ENCODE measurements at places on chromosomes 6 and 20.

- H3K4me3 ChIP-seq = no peak overlapping the region
- H3K36me3 ChIP-seq = no peaks in the 10 kb centered on the region
- H3K4me1 ChIP-seq = no peaks in the 10 kb centered on the region
- H3K27ac ChIP-seq = no peak overlapping the region
- H3K27me3 ChIP-seq = no peaks in the 10 kb centered on the region
These were observed 91.4 kb upstream of the RNF217 start for GRCh38 chr6:124870611-124871459.

DNA sequence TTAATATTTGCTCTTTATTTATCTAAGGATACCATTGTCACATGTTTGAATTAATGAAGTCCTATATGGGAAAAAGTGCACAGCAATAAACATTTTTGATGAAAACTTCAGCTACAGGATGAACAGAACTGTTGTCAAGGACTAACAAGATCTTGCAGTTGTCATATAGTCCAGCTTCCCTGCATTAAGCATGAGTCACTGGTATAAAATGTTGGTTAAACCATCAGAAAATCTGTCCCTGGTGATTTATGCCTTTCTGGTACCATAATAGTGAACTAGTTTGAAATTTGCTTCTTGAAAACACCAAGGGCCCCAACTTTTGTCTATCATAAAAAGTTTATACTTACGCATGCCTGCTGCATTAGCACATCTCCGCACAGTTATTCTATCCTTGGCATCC, 60.4 kb upstream of the RSPO3 start:
- no peak overlapping the region for H3K4me3 ChIP-seq
- DNase-seq = no peak
- H3K4me1 ChIP-seq = no peaks in the 10 kb centered on the region
- no peak overlapping the region for H3K27ac ChIP-seq

DNA sequence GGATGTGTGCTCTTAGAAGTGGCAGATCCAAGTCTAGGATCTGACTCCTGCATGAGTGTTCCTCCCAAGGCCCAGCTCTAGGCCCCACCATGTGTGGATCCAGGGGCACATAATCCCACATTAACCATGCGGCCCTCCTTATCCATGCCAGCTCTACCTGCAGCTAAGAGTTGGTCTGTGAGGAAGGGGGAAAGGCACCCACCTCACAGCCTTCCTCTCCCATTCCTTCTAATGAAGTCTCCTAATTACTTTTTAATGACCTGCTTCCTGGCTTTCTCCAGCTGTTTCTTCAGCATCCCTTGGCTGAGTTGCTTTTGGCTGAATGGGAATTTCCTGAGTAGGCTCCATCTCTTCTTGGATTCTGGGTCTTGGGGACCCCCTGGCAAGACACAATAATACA, 52.2 kb downstream of the NPEPL1 start:
- H3K27ac ChIP-seq = no peak overlapping the region
- H3K4me1 ChIP-seq = no peaks in the 10 kb centered on the region
- H3K36me3 ChIP-seq = no peaks in the 10 kb centered on the region
- H3K27me3 ChIP-seq = peaks cover 47% of the 10 kb centered on the region
- no peak overlapping the region for H3K4me3 ChIP-seq
- no peak for DNase-seq

GRCh38 chr6:118589186-118589585, 41.1 kb downstream of the PLN start:
- no peak overlapping the region for H3K4me3 ChIP-seq
- no peaks in the 10 kb centered on the region for H3K27me3 ChIP-seq
- peaks cover 23% of the 10 kb centered on the region for H3K4me1 ChIP-seq
- H3K27ac ChIP-seq = no peak overlapping the region

GRCh38 chr6:41332241-41332640, 3.2 kb upstream of the NCR2 start:
- no peak overlapping the region for H3K4me3 ChIP-seq
- no peaks in the 10 kb centered on the region for H3K36me3 ChIP-seq
- H3K4me1 ChIP-seq = no peaks in the 10 kb centered on the region
- no peak overlapping the region for H3K27ac ChIP-seq
- peaks cover 41% of the 10 kb centered on the region for H3K27me3 ChIP-seq

DNA sequence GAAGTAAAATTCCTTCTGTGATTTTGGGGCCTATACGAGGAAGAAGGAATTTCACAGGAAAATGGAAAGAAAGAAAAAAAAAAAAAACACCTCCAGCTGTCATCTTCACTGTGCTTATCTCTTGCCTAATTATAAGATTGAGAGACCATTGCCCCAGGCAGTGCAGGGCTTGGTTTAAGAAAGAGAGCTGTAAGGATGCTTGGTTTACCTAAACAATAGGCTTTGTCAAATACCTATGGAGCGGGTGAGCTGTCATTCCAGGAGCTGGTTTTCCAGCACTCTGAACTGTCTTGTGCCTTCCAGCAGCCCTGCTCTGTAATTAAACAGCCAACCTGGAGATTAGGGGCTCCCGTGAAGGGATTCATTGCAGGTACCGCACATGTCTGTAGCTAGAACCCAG, 137.8 kb downstream of the EDN3 start:
- peak; percentile 13 for DNase-seq
- no peak overlapping the region for H3K27ac ChIP-seq
- H3K27me3 ChIP-seq = no peaks in the 10 kb centered on the region
- no peak overlapping the region for H3K4me3 ChIP-seq

GRCh38 chr6:13256266-13257001, 71.9 kb downstream of the TBC1D7 start:
- DNase-seq = no peak
- H3K27me3 ChIP-seq = no peaks in the 10 kb centered on the region
- H3K27ac ChIP-seq = no peak overlapping the region
- H3K4me3 ChIP-seq = no peak overlapping the region

GRCh38 chr20:51060301-51060700, 37.4 kb upstream of the KCNG1 start:
- no peak for DNase-seq
- no peaks in the 10 kb centered on the region for H3K27me3 ChIP-seq
- H3K27ac ChIP-seq = no peak overlapping the region
- H3K4me3 ChIP-seq = no peak overlapping the region
- H3K4me1 ChIP-seq = no peaks in the 10 kb centered on the region
- H3K36me3 ChIP-seq = no peaks in the 10 kb centered on the region

- no peaks in the 10 kb centered on the region for H3K4me1 ChIP-seq
- no peaks in the 10 kb centered on the region for H3K36me3 ChIP-seq
- no peaks in the 10 kb centered on the region for H3K27me3 ChIP-seq
- DNase-seq = no peak
- no peak overlapping the region for H3K4me3 ChIP-seq
These were observed 16.6 kb downstream of the ADTRP start for GRCh38 chr6:11761744-11762620.

- H3K36me3 ChIP-seq = no peaks in the 10 kb centered on the region
- DNase-seq = no peak
- no peak overlapping the region for H3K27ac ChIP-seq
These were observed 205.0 kb downstream of the KCNQ5 start for GRCh38 chr6:72826744-72827438.

GRCh38 chr6:3388786-3389185, 68.1 kb downstream of the SLC22A23 start:
- H3K27ac ChIP-seq = no peak overlapping the region
- no peaks in the 10 kb centered on the region for H3K36me3 ChIP-seq
- peaks cover 16% of the 10 kb centered on the region for H3K4me1 ChIP-seq
- H3K27me3 ChIP-seq = no peaks in the 10 kb centered on the region

GRCh38 chr6:161417717-161418462, 144.0 kb upstream of the AGPAT4 start:
- no peaks in the 10 kb centered on the region for H3K36me3 ChIP-seq
- no peak overlapping the region for H3K4me3 ChIP-seq
- DNase-seq = no peak
- no peaks in the 10 kb centered on the region for H3K4me1 ChIP-seq
- H3K27ac ChIP-seq = no peak overlapping the region

GRCh38 chr6:15642276-15642675, 20.6 kb downstream of the DTNBP1 start:
- no peak overlapping the region for H3K27ac ChIP-seq
- peaks cover 4% of the 10 kb centered on the region for H3K36me3 ChIP-seq
- no peak overlapping the region for H3K4me3 ChIP-seq
- no peaks in the 10 kb centered on the region for H3K27me3 ChIP-seq
- no peaks in the 10 kb centered on the region for H3K4me1 ChIP-seq

DNA sequence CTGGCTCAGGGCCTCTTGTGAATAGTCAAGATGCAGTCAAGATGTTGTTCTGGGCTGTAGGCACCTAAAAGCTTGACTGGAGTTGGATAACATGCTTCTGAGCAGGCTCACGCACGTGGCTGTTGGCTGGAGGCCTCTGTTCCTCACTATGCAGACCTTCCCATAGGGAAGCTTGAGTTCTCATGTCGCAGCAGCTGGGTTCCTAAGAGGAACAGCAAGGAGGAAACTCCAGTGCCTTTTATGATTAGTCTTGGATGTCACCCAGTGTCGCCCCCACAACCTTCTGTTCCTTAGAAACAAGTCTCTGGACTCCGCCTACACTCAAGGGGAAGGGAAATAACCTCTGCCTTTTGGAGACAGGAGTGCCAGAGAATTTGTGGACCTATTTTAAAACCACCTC, 210.7 kb downstream of the BCAS1 start:
- no peak overlapping the region for H3K27ac ChIP-seq
- H3K27me3 ChIP-seq = no peaks in the 10 kb centered on the region
- H3K36me3 ChIP-seq = no peaks in the 10 kb centered on the region
- no peaks in the 10 kb centered on the region for H3K4me1 ChIP-seq
- no peak overlapping the region for H3K4me3 ChIP-seq
- peak; percentile 68 for DNase-seq

DNA sequence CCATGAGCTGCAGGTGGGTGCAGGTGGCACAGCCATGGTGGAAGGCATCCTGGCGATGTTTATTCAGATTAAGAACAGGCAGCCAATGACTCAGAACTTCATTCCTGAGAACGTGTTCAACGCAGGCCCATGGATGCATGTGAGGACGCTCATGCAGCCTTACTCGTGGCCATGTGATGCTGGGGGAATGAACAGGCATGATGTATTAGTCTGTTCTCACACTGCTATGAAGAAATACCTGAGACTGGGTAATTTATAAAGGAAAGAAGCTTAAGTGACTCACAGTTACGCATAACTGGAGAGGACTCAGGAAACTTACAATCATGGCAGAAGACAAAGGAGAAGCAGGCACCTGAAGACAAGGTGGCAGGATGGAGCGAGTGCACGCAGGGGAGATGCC, 146.6 kb downstream of the RNASET2 start:
- no peak for DNase-seq
- no peak overlapping the region for H3K4me3 ChIP-seq
- no peaks in the 10 kb centered on the region for H3K27me3 ChIP-seq
- H3K4me1 ChIP-seq = no peaks in the 10 kb centered on the region

GRCh38 chr6:139161817-139162284, 27.0 kb downstream of the HECA start:
- H3K27ac ChIP-seq = no peak overlapping the region
- DNase-seq = no peak
- no peak overlapping the region for H3K4me3 ChIP-seq
- peaks cover 8% of the 10 kb centered on the region for H3K36me3 ChIP-seq
- H3K4me1 ChIP-seq = peaks cover 3% of the 10 kb centered on the region
- H3K27me3 ChIP-seq = no peaks in the 10 kb centered on the region

DNA sequence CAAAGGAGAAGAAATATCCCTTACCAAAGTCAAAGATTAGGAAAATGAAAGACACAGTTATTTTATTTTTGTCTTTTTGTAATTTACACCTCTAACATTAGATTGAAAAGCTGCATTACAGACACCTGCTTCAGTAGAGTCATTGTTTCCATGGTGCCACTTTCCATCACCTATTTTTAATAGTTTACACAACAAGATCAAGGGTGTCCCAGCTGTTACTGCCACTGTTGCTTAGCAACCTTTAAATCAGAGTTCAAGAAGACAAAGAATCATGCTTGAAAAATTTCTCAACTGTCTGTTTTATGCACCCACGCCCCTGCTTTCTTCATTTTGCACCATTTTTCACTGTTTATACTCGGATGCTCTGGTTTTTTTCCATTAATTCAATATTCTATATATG, 668.2 kb upstream of the GJE1 start:
- H3K36me3 ChIP-seq = no peaks in the 10 kb centered on the region
- no peaks in the 10 kb centered on the region for H3K27me3 ChIP-seq
- no peak overlapping the region for H3K27ac ChIP-seq
- no peak for DNase-seq
- H3K4me3 ChIP-seq = no peak overlapping the region

DNA sequence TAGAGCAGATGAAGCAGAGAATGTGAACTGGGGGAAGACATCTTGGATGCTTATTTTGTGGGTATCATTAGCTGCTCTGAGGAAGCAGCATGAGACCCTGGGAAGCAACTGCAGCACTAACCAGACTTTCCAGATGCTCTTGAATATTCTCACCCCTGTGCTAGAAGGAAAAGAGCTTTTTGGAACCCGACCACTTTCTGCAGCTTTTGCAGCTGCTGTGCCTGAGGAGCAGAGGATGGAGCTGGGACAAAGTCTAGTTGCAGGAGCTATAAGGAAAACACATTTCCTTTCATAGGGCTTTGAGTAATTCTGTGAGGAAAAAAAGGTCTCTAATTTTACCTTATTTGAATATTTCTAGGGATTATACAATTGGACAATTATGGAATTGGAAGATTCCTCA, 369.7 kb downstream of the CD109 start:
- no peaks in the 10 kb centered on the region for H3K27me3 ChIP-seq
- H3K4me1 ChIP-seq = no peaks in the 10 kb centered on the region
- no peaks in the 10 kb centered on the region for H3K36me3 ChIP-seq
- no peak for DNase-seq
- H3K27ac ChIP-seq = no peak overlapping the region

GRCh38 chr20:25273541-25274358, 25.9 kb downstream of the PYGB start:
- no peak overlapping the region for H3K4me3 ChIP-seq
- peak; percentile 19 for DNase-seq
- peaks cover 87% of the 10 kb centered on the region for H3K36me3 ChIP-seq
- H3K4me1 ChIP-seq = peaks cover 6% of the 10 kb centered on the region
- H3K27ac ChIP-seq = no peak overlapping the region

- no peaks in the 10 kb centered on the region for H3K27me3 ChIP-seq
- no peak for DNase-seq
- peak overlapping the region; percentile 69 for H3K27ac ChIP-seq
- no peaks in the 10 kb centered on the region for H3K36me3 ChIP-seq
These were observed 625 bp upstream of the ECHDC1 start for GRCh38 chr6:127343809-127344659.

- no peak for DNase-seq
- H3K27ac ChIP-seq = no peak overlapping the region
- no peak overlapping the region for H3K4me3 ChIP-seq
- no peaks in the 10 kb centered on the region for H3K4me1 ChIP-seq
- H3K27me3 ChIP-seq = no peaks in the 10 kb centered on the region
These were observed 92.8 kb downstream of the ESR1 start for GRCh38 chr6:151900256-151900655.

DNA sequence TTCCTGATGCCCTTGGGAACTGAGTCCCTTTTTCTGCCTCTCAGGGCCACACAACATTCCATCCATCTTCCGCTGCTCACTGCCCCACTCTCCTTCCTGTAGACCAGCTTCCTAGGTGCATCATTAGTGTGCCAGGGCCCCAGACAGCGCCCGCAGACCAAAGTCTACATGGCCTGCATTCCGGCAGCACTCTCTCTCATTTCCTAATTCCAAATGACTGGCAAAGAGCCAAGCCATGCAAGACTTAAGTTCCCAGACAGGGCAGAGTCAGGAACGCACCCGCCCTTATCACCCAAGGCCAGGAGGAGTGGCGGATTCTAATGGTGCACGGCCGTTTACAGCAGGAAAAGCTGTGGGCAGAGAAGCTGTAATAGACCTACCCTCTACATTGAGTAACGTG, 159.8 kb upstream of the ARID1B start:
- H3K4me1 ChIP-seq = peaks cover 6% of the 10 kb centered on the region
- H3K36me3 ChIP-seq = no peaks in the 10 kb centered on the region
- no peak for DNase-seq
- H3K27me3 ChIP-seq = no peaks in the 10 kb centered on the region

Measured in tibial artery (tissue), 4 donors.